HuH-7.5 (cell line): ENCODE measurements at places on chromosomes 2 and 18.

DNA sequence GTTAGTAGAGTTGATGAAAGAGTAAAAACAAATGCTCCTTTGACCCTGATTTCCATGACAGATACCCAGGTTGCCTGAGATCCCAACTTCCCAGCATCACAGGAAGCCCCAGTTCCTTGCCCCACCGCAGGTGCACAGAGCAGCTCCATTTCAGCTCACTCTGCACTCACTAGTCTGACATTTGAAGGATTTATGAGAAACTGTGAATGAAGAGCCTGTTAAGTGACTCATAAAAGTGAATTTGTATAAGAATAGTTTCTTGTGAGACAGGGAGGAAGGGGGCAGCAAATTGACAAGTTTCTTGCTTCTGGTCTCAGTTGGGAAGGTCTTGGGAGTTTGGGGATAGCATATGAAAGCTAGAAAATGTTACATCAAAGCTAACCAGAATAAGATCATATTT is 248.7 kb upstream of the ATP5MC3 start:
- no peak for DNase-seq

- no peak for DNase-seq
Measured at GRCh38 chr2:239223310-239224198, 177.3 kb downstream of the HDAC4 start.

- DNase-seq: no peak
Measured at GRCh38 chr18:63271148-63271547, 48.4 kb downstream of the BCL2 start.

DNA sequence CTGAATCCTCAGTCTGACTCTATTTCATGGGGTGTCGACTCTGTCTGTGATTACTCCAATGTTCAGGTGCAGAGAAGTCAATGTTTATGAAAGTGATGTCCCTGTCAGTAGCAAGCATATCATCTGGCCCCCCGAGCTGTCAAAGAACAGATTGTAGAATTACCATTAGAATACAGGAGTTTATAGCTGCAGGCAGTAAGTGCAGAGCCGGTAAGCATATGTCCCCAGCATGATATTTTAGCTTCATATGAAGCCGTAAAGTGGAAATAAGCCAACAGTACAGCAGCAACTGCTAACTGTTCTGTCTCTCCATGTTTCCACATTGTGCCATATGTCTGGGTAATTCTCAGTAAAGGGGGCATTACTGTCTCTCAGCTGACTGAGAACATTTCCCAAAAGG is 541.8 kb downstream of the SOX11 start:
- no peak for DNase-seq

DNA sequence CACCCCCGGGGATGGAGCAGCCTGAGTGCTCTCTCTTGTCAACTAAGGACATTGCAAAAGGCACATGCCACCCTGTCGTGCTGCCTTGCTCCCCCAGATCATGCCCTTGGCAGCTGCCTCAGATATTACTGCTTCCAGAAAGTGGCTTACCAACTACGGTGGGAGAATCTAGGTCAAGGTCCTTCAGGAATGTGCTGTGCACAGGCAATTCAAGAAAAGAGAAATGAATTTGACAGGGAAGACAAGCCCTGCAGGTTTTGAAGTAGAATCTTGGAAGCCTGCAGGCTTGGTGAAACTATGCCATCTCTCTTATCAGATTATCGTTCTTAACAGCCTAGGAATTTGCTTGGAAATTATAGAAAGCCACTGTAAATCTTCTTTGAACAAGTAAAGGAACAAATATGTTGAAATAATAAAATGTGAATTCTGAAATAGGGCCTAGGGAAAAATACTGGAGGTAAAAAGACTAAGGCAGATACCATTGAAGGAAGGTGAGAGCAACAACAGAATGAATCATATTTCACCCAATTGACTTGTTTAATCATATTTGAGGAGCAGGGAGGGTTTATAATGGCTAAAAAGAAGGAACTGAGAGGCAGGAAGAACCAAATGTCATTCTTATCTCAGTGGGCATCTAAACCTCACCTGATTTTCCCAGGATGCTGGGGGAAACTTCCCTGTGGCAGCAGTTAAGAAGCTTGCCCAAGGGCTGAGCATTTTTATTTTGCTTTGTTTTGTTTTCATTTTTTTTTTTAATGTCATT is 94.0 kb upstream of the GLS start:
- no peak for DNase-seq

GRCh38 chr2:236343400-236344161 is 79.4 kb upstream of the ASB18 start:
- DNase-seq: peak; percentile 57

GRCh38 chr2:26011990-26012856 is 21.7 kb upstream of the RAB10 start:
- DNase-seq: no peak

- DNase-seq: peak; percentile 20
Measured at GRCh38 chr18:44895176-44895798, 214.6 kb downstream of the SETBP1 start.

DNA sequence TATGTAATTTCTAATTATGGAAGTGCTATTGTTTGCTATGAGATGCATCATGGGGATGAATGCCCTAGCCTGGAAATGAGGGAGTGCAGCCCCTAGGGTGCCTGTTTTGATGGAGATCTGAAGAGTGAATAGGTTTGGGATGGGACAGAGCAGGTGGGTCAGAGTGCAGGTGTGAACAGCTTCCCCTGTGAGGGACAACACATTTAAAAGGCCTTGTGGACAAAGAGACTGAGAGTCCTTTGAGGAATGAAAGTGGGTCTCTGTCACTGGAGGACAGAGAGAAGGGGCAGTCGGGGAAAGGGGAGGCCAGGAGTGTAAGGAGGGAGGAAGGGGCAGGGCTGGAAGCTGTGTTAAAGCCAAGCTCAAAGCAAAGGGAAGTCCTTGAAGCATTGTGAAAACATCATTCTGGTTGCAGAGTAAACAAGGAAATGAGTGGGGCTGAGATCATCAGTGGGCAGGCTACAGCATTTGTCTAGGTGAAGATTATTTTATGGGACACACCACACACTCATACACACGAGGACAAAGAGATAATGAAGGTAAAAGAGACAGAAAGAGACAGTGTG is 877.6 kb downstream of the SLC4A3 start:
- no peak for DNase-seq

GRCh38 chr2:2694746-2695145 is 363.7 kb upstream of the MYT1L start:
- DNase-seq: no peak

GRCh38 chr18:56044239-56044638 is 456.2 kb upstream of the TCF4 start:
- DNase-seq: no peak

- DNase-seq: no peak
Measured at GRCh38 chr2:88211003-88211808, 41.1 kb downstream of the THNSL2 start.

GRCh38 chr2:61318553-61318952 is 152.3 kb downstream of the USP34 start:
- no peak for DNase-seq

- DNase-seq: no peak
Measured at GRCh38 chr2:177675350-177675821, 282.8 kb downstream of the AGPS start.

- DNase-seq: no peak
Measured at GRCh38 chr2:196555726-196556125, 83.8 kb upstream of the CCDC150 start.

DNA sequence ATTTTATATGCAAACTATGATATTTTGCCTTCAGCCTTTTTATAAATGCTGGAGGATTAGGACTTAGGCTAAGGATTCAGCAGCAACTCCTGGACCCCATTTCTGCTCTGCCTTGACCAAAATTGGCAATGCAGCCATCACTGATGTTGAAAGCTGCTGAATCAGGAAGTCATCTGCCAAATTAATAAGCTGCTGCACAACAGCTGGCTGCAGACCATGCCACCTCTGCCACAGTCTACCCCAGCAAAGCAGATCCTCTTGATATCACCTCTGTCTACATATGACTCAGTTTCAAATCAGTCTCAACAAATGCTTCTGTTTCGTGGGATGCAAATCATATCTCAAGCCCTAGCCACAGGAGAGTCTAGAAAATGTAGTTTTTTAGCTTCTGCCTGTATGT is 7.1 kb upstream of the SOS1 start:
- DNase-seq: no peak

GRCh38 chr2:67952066-67952465 is 110.7 kb downstream of the C1D start:
- no peak for DNase-seq

- no peak for DNase-seq
Measured at GRCh38 chr2:234787114-234787513, 164.7 kb upstream of the SH3BP4 start.

GRCh38 chr2:1115843-1116539 is 165.3 kb downstream of the SNTG2 start:
- DNase-seq: no peak

DNA sequence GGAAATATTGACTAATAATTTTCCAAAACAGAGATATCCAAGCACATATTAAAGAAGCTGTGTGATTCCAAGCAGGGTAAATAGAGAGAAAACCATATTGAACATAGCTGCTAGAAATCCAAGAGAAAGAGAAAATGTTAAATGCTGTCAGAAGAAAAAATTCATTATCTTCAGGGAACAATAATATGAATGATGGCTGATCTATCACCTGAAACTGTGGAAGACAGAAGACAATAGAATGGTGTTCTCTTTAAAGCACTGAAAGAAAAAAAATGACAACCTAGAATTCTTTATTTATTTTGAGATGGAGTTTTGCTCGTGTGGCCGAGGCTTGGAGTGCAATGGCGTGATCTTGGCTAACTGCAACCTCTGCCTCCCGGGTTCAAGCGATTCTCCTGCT is 17.3 kb downstream of the PPP1CB start:
- DNase-seq: no peak

- no peak for DNase-seq
Measured at GRCh38 chr2:57075226-57075625, 891.4 kb downstream of the CCDC85A start.

GRCh38 chr2:160920791-160921303 is 239.4 kb upstream of the TANK start:
- DNase-seq: no peak

DNA sequence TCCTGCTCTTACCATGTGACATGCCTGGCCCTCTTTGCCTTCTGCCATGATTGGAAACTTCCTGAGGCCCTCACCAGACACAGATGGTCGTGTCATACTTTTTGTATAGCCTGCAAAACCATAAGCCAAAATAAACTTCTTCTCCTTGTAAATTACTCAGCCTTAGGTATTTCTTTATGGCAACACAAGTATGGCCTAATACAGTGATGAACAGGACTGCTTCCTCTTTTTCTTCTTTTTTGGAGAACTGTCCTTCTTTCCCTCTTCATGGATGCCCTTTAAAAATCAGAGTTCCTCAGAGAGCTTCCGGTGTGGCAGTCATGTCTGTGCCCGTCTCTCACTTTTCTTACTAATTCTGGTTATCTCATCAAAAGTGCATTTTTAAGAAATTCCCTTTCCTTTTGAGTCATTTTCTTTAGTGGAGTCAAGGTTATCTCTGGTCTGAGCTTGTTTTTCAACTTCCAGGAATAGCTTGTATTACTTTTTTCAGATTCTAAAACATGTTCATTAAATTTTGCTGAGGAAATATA is 9.2 kb upstream of the IL1A start:
- DNase-seq: no peak

- DNase-seq: no peak
Measured at GRCh38 chr2:68766376-68766845, 31.8 kb downstream of the ARHGAP25 start.

- DNase-seq: no peak
Measured at GRCh38 chr2:74074487-74074886, 73.2 kb downstream of the BOLA3 start.

- DNase-seq: no peak
Measured at GRCh38 chr2:156818944-156819343, 382.8 kb downstream of the GPD2 start.

DNA sequence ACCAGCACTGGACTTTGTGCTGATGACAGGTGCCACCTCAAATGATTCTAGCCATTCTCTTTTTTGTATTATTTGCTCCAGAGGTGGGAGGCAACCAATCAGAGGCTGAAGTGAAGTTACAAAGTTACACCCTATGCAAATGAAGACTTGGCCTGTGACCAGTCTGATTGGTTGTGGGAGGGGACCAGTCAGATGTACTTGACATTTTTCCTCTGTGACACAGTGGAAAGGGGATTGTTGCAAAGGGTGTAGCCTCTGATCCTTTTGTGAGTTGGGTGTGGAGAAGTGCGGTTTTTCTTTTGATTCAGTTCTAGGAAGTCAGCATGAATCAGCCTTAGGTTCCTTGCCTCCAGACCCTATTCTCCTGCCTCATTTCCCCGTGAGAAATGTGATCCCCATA is 244.0 kb downstream of the ARL6IP6 start:
- DNase-seq: no peak

- DNase-seq: no peak
Measured at GRCh38 chr2:136115183-136115761, 2.7 kb downstream of the CXCR4 start.

DNA sequence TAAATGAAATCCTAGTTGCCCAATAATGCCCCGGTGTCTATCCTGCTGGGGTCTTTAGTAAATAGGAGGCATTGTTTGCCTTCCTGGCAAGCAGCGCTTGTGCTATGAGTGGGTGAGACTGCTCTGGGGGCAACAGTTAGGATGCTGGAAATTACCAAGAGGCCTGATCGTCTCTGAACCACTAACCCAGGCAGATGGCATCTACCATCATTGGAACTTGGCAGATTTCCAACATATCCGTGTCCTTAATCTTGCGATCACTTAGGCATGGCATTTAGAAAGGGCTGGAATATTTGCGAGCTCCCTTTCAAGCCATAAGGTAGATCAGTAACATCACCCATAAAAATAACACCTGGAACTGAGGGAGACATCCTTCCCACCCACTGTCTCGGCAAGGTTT is 18.8 kb upstream of the SH3RF3 start:
- no peak for DNase-seq

GRCh38 chr2:196439760-196440159 is 199.8 kb upstream of the CCDC150 start:
- DNase-seq: no peak

- DNase-seq: peak; percentile 9
Measured at GRCh38 chr2:225282858-225283710, 116.4 kb upstream of the NYAP2 start.

- no peak for DNase-seq
Measured at GRCh38 chr2:60296219-60296955, 257.1 kb downstream of the BCL11A start.

- DNase-seq: no peak
Measured at GRCh38 chr2:2577407-2577831, 246.3 kb upstream of the MYT1L start.

GRCh38 chr18:9615280-9615797 is 980 bp upstream of the PPP4R1 start:
- no peak for DNase-seq
